ENCODE measurements at places on chromosomes 6 and 20.

DNA sequence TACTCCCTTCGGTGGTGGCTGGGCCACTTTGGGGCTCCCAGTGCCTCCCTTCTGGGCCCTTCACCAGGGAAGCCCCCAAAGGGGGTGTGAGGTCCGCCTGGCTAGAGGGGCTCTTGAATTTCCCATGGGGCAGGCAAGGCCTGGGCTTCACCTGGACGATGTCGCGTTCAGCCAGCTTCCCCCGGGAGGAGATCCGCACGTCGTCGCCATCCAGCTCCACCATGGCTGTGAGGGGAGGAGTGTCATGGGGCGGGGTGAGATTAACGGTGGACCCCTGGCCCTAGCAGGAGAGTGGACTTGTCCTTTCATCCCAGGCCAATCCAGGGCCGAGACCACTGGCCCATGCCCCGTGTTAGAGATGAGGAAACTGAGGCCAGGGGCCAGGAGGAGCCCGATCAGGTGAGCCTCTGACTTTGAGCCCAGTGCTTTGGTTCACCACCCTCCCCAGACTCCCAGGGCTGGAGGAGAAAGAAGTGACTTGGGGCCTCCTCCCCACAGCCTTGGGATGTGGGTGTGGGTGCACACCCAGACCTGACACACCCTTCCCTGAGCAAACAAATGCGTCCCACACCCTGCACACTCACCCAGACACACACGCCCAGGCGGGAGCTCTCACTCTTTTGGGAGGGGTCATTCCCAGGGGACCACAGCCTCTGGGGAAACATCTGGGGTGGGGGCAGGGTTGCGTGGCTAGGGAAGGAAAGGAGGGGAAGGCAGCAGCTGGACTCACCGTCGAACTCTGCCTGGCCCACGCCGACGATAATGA lies 46.1 kb downstream of the RAB44 start:
- DNase-seq = peak; percentile 87

GRCh38 chr6:170025341-170025911 lies 265.5 kb downstream of the DLL1 start:
- no peak for DNase-seq

DNA sequence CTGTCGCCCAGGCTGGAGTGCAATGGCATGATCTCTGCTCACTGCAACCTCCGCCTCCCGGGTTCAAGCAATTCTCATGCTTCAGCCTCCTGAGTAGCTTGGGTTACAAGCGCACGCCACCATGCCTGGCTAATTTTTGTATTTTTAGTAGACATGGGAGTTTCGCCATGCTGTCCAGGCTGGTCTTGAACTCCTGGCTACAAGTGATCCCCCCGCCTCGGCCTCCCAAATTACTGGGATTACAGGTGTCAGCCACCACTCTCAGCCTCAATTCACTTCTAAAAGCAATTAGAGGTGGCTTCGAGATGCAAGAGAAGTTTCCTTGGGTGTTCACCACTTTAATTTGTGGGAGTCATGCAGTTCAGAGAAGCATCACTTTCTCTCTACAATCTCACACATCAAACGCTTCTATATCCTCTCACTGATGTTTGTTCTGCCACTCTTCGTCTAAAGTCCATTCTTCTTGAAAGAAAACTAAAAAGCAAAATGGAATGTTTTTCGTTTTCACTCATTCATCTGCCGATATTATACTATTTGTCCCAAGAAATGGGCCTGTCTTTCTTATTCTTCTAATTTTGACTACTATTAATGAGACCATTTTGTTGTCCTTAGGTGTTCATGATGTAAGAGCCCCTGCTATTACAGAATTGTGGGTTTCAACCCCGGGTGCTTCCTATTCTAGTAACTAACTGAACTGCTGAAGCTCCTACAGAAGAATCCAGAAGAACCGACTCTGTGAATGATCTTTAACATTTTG lies 38.3 kb upstream of the ENPP1 start:
- no peak for DNase-seq

DNA sequence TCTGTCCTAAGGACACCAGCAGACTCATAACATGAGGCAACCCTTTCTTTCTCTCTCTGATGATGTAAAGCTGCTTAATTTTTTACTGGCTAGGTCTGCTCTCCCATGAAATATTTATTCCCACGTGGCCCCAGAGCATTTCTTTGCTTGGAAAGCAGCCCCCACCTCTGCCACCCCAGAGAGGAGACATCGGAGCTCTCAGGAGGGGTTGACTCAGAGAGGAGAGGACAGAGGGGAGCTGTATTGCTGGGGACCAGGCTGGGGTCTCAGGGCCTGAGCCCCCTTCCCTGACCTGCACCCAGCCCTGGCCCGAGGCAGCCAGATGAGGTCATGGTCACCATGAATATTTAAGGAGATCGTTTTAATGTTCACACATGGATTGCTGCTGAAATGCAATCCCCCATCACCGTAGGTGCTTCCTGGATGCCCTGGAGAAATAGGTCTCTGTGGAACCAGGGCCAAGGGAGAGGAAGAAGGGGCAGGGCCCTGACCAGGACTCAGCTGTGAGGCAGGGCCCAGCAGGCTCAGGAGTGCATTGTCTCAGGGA lies 117.5 kb downstream of the DLL1 start:
- no peak for DNase-seq

DNA sequence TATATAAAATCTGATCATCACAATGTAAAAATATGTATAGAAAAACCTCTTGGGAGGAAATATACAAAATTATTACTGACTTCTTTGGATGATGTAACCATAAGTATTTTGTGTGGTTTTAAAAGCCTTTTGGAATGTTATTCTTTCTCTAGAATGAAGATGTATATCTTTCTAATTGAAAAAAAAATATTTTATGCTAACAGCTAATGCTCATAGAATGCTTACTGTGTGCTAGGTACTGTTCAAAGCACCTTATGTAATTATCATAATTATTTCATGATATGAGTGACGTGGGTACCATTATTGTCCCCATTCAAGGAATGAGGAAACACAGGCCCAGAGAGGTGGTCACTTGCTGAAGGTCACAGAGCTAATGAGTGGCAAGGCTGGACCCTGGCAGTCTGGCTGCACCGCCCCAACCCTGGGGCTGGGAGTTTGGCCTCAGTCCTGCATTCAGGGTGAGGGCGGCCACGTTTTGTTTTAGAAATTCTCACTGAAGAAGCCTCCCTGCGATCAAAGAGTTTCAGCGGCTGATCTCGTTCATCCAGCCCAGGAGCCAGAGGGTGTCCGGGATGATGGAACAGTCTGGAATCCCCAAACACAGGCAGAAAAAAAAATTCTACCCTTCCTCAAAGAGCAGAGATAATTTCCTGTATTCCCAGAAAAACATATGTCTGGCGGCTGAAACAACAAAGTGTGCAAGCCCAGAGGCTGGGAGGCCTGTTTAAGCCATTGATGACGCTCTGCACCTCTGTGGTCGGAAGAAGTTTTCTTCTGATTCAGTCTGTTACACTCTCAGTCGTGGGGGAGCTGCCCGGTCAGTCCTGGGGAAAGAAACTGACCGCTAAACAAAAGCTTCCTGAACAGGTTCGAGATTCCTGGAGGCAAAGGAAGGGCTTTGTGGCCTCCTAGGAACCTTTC lies 37.3 kb downstream of the TFEB start:
- no peak for DNase-seq

DNA sequence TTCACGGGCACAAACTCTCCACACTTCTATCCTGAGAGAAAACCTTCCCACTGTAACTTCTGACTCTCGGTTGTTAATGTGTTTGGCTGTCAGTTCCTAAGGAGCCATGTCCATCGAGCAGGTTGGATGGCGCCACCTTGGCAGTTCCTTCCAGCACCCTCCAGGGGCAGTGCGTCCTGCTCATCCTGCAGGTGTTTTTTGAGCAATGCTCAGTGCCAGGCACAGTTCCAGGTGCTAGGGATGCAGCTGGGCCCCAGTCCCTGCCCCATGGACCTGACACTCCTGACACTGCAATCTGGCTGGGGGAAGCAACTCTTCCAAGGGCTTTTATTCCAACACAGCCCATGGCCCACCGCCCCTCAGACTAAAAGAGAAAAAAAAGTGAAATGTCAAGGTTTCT lies 376.4 kb downstream of the PREX1 start:
- no peak for DNase-seq

GRCh38 chr20:1576641-1577040 lies 19.1 kb upstream of the SIRPD start:
- no peak for DNase-seq

All from transverse colon (tissue), 4 donors.